ENCODE measurements at places on chromosomes 3 and 15.

- no peak for DNase-seq
Measured at GRCh38 chr3:61915296-61915695, 353.9 kb downstream of the PTPRG start.

DNA sequence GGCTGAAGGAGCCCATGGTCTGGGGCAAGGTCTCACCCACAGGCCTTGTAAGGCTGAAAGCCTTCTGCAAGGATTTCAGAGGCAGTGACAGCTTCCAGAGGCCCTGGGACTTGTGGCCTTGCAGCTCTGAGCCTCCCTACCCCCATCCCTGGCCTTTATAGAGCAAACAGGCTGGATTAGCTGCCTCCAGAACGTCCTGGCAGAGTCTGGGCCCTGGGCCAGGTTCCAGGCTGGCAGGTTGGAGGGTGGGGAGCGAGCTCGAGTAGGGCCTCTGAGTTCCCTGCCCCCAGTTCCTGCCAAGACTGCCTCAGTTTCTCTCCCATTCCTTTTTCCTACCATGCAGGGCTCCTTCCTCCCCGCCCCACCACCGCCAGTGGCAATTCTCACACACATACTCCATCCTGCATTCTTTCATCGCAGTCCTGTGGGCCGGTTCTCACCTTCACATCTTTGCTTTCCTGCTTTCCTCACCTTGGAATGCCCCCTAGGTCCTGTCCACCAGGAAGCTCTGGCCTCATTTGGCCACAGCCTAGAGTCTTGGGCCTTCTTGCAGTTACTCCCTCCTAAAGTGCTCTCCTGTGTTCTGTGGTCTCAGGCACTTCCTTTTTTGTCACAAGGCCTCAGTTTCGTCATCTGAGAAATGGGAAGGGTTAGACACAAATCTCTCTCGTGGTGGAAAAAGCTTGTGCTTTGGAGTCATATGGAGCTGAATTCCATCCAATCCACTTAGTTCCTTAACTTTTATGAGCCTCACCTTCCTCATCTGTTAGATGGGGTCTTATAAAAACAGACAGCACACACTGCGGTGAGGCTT, 2.7 kb downstream of the LMAN1L start:
- no peak for DNase-seq

DNA sequence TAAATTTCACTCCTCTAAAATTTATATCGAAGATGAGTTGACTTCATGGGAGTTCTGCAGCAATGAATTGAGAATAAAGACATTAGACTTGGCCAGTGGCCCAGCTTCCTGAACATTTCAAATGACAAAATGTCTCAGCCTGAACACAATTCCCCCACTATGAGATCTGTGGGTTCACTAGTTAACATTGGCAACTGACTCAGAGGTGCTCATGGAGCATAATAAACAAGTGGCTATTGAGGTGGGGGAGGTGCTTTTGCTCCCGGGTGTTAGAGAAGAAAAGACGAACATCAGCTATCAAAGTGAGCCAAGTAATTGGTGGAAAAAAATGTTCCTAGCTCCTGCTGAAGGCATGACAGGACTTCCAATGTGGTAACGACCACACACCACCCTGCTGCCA, 6.3 kb downstream of the ATP13A4 start:
- DNase-seq, result no peak

- DNase-seq, result no peak
Measured at GRCh38 chr3:72444656-72445223, 403.5 kb downstream of the SHQ1 start.

DNA sequence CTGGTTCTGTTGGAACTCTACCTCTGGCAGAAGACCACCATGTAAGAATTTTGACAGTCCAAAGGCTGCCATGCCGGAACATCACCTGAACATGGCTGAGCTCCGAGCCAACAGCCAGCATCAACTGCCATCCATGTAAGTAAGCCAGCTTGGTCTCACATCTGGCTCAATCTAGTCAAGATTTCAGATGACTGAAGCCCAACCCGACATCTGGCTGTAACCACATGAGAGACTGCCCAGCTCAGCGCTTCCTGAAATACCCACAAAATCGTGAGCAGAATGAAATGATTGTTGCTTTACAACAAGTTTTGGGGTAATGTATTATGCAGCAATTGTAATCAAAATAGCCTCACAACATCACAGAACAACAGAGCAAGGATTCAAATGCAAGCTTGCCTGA, 32.9 kb downstream of the GHSR start:
- no peak for DNase-seq

- no peak for DNase-seq
Measured at GRCh38 chr15:100866386-100867330, 13.0 kb upstream of the ALDH1A3 start.

DNA sequence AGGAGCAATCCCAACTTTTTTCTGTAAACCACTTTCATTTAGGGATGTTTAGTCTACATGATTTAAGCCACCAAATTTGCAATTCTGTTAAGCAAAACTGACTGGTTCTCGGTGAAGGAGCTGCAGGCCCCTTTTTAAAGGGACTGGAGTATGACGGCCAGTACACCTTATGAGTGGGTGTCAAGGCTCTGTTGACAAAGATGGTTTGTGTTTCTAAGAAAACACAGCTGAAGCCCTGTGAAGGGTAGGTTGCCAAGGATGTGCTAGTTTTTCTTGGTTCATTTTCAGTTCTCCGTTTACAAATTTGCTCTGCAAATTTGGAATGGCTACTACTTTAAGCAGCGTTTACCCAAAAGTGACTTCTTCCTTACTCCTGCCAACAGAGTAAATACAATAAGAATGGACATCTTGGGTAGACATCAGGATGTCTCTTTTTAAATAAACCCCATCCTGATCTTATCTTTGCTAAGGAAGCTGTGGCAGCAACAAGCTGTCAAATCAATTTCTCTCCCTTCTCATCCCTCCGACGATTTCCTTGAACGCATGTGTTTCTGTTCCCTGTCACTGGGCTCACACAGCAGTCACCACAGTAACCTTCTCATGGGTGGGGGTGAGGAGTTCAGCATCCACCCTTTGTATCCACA, 58.2 kb upstream of the CMTM8 start:
- DNase-seq, result no peak

- no peak for DNase-seq
Measured at GRCh38 chr3:142087676-142088075, 61.7 kb downstream of the TFDP2 start.

DNA sequence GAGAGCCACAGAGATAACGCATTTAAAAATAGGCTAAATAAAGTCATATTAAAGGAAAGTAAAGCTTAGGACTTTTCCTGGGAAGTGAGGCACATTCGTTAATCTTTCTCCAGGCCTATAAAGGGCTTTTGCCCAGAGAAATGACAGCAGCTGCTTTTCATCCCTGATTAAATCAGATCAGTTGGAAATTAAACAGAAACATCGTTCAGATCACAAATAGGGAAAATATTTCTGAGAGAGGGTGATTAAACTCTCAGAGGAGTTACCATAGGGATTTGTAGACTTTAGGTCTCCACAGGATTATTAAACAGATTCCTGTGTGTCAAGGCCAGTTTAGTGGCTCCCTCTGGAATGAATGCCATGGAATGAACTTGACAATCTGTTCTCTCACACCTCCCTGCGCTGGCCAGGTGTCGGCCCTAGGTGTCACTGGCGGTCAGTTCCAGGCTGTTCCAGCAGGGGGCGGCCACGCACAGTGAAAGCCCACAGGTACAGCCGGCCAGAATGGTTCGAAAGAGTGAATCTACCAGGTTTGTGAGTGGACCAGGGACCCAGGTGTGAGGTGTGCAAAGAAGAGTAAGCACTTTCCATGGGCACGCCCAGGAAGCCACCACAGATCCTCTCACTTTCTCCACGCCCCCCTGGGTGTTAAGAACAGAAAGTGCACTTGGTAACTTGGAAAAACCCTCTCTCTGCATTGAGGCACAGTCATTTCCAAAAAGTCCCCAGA, 253.0 kb upstream of the RASGRP1 start:
- peak; percentile 46 for DNase-seq
